ENCODE measurements at places on chromosomes 1 and 21. TPM values are rescaled to one million over a fixed set of nuclear protein-coding genes. Genes with fewer than 3 reads are reported as not detected.
A peak's percentile ranks its signal among the peaks of the same experiment; 100 is the strongest.

DNA sequence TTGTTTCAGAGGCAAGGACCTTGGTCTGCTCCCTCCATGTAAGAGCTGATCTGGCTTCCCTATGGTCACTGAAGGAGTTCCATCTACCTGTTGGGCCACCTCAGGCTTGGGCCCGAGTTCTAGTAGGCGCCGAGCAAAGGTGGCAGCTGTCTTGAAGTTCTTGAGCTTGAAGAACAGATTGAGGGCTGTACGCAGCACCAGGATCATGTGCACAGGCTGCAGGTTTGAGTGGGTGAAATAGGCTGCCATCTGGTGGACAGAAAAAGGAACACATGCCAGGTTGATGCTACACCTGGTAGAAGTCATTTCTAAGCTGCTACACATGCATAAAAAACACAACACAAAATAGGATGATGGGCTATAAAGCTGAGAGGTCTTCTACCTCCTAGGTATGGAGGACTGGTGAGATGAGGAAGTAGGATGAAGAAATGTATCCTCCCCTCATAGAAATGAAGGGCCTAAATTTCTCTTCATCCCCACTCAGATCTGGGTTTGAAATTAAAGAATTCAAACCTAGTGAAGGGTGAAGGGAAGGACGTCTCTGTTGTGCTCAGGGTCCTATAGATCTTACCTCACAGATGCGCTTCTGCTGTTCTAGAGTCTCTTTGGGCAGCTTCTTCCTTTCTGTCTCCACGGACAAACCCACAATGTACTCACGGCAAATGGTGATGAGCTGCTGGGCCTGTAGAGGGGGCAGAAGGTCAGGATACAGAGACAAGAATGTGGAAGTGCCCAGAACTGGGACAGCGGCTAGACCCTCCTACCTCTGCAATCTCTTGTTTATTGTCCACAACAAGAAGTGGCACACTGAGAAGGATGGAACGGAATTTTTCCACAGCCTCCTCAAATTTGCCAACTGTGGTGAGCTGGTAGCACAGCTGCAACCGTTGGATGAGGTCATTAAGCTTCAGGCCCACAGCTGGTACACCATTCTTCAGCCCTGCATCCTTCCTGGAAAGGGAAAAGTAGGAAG, 6.6 kb upstream of the PEX19 start:
- H3K4me1 ChIP-seq: peaks cover 7% of the 10 kb centered on the region
- DNase-seq: peak; percentile 89
- no peak overlapping the region for H3K27ac ChIP-seq
- H3K27me3 ChIP-seq: no peaks in the 10 kb centered on the region
- peaks cover 54% of the 10 kb centered on the region for H3K36me3 ChIP-seq
- no peak overlapping the region for H3K4me3 ChIP-seq

GRCh38 chr1:101363891-101364318, 127.1 kb downstream of the S1PR1 start:
- no peak overlapping the region for H3K4me3 ChIP-seq
- peak overlapping the region; percentile 53 for H3K27ac ChIP-seq

- no peaks in the 10 kb centered on the region for H3K4me1 ChIP-seq
- peaks cover 46% of the 10 kb centered on the region for H3K36me3 ChIP-seq
- DNase-seq: no peak
- no peak overlapping the region for H3K4me3 ChIP-seq
These were observed 21.3 kb downstream of the ZCCHC17 start for GRCh38 chr1:31318146-31318545.

DNA sequence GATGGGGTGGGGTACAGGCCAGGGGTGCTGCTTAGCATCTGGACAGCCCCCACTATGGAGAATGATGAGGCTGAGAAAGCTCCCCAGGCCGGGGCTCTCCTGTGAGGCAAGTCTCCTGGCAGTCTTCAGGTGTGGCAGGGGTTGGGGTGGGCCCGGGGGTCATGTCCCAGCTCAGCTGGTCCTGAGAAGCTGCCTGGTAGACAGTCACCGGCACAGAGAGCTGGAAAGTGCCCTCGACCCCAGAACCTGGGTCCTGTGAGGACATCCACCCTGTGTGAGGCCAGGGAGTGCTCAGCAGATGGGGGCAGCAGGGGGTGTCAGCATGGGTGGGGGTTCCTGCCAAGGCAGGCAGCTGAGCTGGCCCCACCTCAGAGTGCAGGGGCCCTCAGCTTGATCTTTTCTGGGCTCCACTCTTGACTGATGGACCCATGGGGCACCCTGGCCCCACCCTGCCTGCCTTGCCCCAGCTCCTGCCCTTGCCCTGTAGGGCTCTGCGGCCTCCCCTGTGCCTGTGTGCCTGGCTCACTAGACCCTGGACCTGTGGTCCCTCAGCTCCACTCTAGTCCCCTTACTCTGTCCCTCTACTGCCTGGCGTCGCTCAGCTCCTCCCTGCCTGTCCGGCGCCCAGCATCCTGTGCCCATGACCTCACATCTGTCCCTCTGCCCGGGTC, 5.8 kb downstream of the IBA57 start:
- H3K4me1 ChIP-seq: peaks cover 6% of the 10 kb centered on the region
- H3K4me3 ChIP-seq: no peak overlapping the region
- no peak overlapping the region for H3K27ac ChIP-seq
- no peaks in the 10 kb centered on the region for H3K27me3 ChIP-seq

GRCh38 chr1:233647073-233647472, 33.2 kb downstream of the KCNK1 start:
- no peak for DNase-seq
- H3K36me3 ChIP-seq: no peaks in the 10 kb centered on the region
- H3K27ac ChIP-seq: no peak overlapping the region

DNA sequence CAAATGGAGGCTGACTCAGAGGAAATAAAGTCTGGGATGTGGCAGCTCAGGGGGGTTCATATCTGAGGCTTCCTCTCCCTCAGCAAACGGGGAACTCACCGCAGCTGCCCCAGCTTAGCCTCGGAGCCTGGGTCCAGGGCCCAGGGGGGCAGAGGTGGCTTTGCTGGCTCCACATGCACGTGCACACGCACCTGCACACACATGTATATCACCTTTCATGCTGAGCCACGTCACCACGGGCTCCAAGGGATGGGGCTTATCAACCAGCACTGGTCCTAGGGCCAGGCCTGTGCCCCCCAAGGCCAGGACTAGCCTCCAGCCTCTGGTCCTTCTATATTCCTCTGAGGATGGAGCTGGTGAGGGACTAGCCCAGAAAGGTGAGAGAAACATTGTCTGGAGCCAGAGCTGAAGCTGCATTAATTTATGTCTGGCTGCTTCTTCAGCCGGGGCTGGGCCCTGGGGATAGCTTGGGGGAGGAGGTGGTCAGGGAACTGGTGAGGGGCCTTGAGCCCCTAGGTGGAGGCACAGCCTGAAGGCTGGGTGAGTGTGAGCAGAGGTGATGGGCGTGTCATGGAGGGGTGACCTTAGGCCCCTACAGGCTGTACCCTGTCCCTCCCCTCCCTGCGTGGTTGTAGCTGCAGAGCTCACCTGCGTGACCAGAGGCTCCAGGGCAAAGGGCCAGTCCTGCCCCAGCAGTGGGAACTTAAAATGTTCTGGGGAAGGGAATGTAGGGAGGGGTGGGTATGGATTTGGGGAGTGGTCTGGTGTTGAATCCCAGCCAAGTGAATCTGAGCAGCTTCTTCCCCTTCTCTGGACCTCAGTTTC, 520.8 kb downstream of the PTPRU start:
- no peak overlapping the region for H3K4me3 ChIP-seq
- H3K27ac ChIP-seq: no peak overlapping the region
- no peaks in the 10 kb centered on the region for H3K27me3 ChIP-seq
- no peaks in the 10 kb centered on the region for H3K36me3 ChIP-seq

GRCh38 chr21:28908351-28908750, 84.3 kb downstream of the LTN1 start:
- no peaks in the 10 kb centered on the region for H3K27me3 ChIP-seq
- no peak overlapping the region for H3K4me3 ChIP-seq
- no peaks in the 10 kb centered on the region for H3K4me1 ChIP-seq
- no peak for DNase-seq
- no peaks in the 10 kb centered on the region for H3K36me3 ChIP-seq
- no peak overlapping the region for H3K27ac ChIP-seq

GRCh38 chr1:87284456-87285240, 44.0 kb upstream of the LMO4 start:
- DNase-seq: no peak
- H3K36me3 ChIP-seq: no peaks in the 10 kb centered on the region
- no peak overlapping the region for H3K4me3 ChIP-seq
- no peaks in the 10 kb centered on the region for H3K4me1 ChIP-seq
- no peak overlapping the region for H3K27ac ChIP-seq

UBR4 gene
- total RNA-seq: 201 TPM
